ENCODE measurements at places on chromosomes 11 and 22. TPM values are rescaled to one million over a fixed set of nuclear protein-coding genes. Genes with fewer than 3 reads are reported as not detected.

TRPC6 gene
- 14.1 TPM for total RNA-seq

TRPM5 gene
- total RNA-seq, result 2.4 TPM

BTBD18 gene
- not detected for total RNA-seq

ANO1 gene
- 56.2 TPM for total RNA-seq

PDGFD gene
- 43.5 TPM for total RNA-seq

Data from thyroid gland (tissue), 4 donors.